ENCODE measurements at places on chromosomes 11 and 22.

GRCh38 chr11:127071606-127072005, 71.0 kb upstream of the KIRREL3 start:
- DNase-seq: no peak

DNA sequence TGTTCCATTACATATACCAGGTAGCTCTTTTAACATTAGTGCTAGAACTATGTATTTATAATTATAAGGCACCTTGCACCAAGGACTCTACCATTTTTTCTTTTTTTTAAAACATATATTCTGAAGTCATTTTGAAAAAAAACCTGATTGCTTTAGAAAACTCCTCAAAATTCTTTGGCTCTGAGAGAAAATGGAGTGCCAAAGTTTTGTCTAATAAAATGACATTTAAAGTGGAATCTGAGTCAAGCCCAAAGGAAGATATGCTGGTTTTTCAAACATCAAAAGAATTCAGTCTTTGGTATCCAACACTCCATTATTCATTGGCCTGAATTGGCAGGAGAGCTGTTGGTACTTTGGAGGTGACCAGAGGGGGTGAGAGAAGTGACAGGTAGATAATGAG, 116.5 kb downstream of the ME3 start:
- DNase-seq: no peak

DNA sequence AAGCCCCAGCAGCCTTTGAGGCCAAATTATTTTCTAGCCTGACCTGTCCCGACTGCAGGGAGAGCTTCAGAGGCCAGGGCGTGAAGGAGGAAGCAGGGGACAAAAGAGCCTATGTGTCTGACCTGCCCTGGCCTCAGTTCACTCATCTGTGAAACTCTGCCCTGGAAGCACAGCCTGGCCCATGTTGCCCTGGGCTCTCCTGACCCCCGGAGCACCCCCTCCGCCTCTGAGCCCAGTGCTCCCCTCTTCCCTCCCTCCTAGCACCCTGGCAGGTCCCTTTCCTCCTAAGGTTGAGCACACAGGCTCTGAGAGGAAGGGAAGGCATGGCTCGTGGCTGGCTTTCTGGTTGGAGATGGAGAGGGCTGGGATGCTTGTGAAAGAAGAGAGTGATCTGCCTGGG, 3.4 kb upstream of the A4GALT start:
- DNase-seq: no peak

GRCh38 chr11:35042913-35043312, 96.1 kb upstream of the CD44 start:
- DNase-seq: no peak

DNA sequence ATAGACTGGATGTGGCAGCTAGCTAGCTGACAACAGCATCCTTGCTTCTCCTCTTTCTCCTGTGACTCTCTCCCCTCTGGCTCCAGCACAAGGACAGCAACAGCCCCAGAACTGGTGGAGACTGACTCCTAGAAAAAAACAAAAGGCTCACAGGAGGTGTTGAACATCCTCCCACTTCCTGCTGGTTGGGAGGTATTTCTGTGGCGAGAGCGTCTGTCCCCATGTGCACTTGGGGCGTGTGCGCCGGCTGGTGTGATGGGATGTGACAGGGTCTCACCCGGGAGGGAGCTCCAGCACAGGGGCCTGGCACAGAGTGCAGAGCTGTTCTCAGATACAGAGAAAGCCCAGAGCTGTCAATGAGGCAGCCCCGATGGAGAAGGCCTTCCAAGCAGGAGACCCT, 107.2 kb upstream of the E2F8 start:
- no peak for DNase-seq

GRCh38 chr11:2520736-2521035, 75.9 kb downstream of the KCNQ1 start:
- DNase-seq: no peak

- DNase-seq: no peak
Measured at GRCh38 chr22:19644314-19645223, 69.7 kb upstream of the SEPTIN5 start.

- peak; percentile 81 for DNase-seq
Measured at GRCh38 chr22:41963453-41964111, 5.7 kb upstream of the SEPTIN3 start.

- no peak for DNase-seq
Measured at GRCh38 chr11:81596704-81597103, 1137.0 kb downstream of the FAM181B start.

- DNase-seq: no peak
Measured at GRCh38 chr11:14907411-14908213, 15.6 kb upstream of the CYP2R1 start.

GRCh38 chr22:32475468-32476010, 928 bp downstream of the FBXO7 start:
- DNase-seq: peak; percentile 55

- DNase-seq: no peak
Measured at GRCh38 chr11:76554767-76555166, 109.9 kb downstream of the EMSY start.

- DNase-seq: no peak
Measured at GRCh38 chr11:14094481-14095037, 132.0 kb downstream of the SPON1 start.

DNA sequence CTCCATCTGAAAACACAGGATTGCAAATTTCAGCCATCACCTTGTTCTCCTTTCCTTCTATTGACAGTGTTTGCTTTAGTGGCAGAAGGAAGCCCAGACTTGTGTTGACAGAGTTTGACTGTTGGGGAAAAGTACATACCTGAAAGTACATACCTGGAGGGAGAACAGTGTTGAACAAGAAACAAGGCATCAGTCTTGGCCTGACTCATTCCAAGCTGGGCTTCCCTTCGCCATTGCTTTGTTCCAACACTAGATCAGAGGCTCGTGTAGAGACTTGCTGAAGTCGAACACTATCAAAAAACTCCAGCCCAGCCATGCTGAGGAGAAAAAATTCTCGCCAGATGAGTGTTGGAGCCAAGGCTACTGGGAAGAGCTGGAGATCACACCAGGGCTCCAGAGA, 133.4 kb downstream of the BBOX1 start:
- DNase-seq: no peak

GRCh38 chr11:100774132-100774531, 87.0 kb downstream of the ARHGAP42 start:
- DNase-seq: no peak

- no peak for DNase-seq
Measured at GRCh38 chr11:72781313-72782080, 12.3 kb downstream of the STARD10 start.

GRCh38 chr11:110850846-110851245, 138.6 kb upstream of the ARHGAP20 start:
- no peak for DNase-seq

DNA sequence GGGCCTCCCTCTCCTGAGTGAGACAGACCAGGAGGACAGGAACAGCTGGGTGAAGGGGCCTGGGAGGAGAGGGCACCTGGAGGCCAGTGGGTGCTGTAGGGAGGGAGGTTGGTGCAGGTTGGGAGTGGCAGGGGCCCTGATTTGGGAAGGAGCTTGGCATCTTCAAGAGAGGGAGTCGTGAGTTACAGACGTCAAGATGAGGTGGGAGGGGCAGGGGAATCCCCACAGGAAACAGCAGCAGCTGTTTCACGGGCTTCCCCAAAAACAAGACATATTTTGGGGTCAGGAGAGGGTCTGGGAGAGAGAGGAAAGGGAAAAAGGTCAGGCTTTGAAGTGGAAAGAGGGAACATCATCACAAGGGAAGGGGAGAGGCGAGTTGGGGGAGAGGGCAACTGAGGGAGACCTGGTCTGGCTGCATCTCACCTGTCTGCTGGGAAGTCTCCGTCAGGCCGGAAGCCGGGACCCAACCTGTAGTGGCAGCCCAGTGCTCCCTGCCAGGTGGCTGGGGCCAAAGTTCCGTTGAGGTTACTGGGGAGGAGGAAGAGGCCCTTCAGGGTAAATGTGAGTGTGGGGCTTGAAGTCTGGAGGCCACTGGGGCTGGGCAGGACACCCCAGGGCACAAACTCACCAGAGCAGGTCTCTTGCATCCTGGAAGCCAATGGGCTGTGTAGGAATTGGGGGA, 4.4 kb downstream of the NAALADL1 start:
- no peak for DNase-seq

DNA sequence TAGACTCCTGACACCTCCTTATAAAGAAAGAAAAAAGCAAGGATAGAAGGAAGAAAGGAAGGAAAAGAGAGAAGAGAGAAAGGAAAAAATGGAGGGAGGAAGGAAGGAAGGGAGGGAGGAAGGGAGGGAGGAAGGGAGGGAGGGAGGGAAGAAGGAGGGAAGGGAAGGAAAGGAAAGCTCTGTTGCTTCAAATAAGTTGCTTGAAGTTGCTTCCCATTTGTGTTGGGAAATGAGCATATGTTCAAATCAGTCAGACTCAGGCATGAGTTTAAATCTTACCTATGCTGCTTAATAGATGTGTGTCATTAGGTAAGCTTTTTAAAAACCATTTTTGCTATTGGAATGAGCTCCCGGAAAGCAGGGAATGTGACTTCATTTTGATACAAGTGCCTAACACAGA, 6.6 kb upstream of the GAS2 start:
- no peak for DNase-seq

GRCh38 chr11:17934194-17934593, 78.7 kb downstream of the SERGEF start:
- no peak for DNase-seq

DNA sequence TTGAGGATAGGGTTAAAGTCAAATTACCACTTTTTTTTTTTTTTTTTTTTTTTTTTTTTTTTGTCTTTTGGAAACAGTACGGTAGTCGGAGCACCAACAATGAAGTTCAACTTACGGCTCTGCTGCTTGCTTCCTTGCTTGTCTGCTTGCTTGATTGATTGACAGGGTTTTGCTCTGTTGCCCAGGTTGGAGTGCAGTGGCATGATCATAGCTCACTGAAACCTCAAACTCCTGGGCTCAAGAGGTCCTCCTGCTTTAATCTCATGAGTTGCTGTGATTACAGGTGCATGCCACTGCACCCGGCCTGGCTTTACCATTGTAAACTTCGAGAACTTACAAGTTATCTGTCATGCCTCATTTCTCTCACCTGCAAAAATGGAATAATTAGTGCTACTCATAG, 5.8 kb downstream of the SGSM3 start:
- DNase-seq: no peak

DNA sequence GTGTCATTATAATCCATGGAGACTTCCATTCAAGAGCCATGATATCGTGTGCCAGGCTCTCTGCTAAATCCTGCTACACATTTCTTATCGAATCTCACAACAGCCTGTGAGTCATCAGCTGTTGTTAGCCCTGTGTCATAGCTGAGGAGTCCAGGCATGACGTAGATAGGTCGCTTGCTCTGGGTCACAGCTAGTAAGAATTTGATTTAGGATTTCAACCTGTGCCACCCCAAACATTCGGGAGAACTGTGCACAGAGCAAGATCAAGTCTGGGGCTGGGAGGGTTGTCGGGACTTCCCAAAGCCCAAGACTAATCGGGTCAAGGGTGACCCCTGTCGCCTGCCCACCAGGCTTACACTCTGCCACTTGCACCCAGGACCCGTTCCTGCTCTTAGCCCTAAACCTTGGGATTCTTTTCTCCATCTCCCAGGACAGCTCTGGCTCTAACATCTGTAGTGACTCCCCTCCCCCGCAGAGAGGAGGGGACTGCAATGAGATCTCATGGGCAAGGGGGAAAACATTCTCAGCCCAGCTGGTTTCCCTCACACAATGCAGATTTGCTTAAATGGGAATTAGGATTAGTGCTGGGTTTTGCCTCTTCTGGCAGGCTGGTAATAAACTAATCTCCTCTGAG, 34.3 kb downstream of the TSPAN18 start:
- DNase-seq: no peak

GRCh38 chr22:37740455-37741311, 43.8 kb downstream of the TRIOBP start:
- DNase-seq: no peak

DNA sequence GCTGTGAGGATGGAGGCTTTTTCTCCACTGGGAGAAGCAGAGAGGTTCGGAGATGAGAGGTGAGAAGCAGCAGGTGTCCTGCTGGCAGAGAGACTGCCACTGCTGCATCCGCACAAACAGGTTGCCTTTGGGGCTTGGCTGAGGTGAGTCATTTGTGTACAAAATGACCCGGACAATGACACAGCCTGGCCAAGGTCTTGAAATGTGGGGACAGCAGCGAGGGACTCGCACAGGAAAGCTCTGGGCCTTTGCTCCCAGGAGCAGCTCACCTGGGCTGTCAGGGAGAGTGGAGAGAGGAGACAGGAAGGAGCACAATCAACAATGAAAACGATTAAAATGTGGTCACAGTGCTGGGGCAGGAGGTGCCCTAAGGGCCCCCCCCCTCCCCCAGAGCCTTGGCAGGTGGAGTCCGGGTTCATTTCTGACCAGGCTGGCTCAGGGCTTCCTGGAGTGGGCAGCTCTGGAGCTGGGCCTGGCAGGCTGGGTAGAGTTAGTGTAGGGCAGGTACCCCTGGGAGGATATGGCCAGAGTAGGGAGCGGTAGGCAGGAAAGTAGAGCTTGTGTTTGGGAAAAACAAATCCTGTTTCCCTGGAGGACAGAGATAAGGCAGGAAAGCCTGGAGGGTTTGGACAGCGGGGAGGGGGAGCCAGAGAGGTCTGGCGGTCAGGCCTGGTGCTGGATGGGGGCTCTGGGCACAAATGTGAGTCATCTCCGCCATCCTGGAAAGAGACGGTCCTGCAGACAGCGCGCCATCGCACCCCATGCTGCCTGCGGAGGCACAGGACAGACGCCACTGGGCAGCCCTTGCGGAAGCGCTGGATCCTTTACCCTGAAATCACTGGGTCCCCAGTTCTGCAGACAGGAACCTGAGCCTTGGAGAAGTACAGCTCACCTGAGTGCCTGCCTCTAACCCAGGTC, 37.8 kb upstream of the CELSR1 start:
- no peak for DNase-seq

GRCh38 chr11:37509506-37509905, 911.5 kb upstream of the RAG2 start:
- DNase-seq: no peak

- no peak for DNase-seq
Measured at GRCh38 chr11:15295695-15296094, 181.0 kb downstream of the INSC start.

DNA sequence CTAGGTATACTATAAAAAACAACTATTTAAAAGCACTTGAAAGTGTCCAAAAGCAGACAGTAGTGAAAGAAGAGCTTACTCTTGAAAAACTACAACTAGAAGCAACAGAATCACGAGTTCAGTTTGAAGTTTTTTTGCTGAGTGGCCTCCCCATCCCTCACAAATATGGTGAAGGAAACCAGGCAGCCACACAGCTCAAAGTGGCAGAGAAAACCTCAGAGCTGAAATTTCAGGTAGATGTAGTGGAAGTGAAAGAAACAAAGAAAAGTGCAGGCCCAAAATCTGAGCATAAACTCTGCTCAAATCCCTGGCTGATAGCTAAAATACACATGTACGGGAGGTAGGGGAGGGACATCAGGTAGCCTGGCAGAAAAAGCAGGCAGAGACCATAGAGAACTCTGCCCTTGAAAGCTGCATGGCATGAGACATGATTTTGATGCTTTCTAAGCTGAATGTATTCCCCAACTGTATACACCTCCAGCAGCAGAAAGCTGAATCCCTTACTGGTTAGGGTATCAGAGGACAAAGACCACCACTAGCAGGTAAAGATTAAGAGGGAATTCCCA, 12.1 kb downstream of the BTBD10 start:
- DNase-seq: no peak
